ENCODE measurements at places on chromosomes 12 and 14.

DNA sequence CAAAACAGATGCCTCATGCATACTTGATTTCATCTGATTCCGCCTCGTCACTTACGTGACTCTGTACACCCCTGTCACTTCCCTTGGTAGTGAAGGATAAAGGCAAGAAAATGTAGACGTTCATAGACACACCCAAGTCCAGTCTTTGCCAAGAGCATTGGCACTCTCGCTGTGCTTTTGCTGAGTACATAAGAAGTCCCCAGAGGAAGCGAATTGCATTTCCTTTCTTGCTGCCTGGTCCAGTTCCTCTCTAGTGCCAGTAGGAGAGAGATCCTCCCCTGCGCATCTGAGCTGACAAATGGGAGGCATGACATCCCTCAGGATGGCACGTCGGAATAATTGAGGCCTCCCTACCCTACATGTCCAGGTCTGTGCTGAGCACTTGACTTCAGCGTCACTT, 21.3 kb upstream of the RIN3 start:
- DNase-seq, result no peak

DNA sequence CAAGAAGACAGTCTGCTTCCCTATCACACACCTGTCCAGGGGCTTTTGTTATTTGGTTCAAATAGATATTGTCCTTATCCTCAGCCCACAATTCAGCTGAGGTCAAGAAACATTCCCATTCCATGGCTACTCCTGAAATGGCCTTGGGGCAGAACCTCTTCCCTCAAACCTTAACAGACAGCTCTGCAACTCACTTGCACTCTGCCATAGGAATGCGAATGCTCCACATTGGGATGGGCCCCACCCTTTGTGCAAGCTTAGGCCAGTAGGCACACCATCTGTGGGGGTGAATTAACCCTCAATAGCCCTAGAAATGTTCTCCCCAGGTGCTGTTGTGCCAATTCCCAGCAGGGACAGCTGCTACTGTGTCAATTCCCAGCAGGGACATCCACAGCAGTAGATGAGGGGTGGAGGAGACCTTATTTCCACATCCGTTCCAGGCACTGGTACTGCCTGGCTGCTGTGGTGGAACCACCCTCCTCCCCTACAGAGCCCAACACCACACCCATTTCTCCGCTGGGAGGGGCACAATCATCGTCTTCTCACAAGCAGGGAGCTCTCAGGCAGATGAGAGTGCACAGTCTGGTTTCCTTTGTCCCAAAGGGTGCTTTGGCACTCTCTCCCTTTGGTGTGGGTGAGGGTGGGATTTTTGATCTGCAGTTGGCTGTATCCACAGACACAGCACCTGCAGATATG, 42.3 kb upstream of the GLIPR1 start:
- no peak for DNase-seq

DNA sequence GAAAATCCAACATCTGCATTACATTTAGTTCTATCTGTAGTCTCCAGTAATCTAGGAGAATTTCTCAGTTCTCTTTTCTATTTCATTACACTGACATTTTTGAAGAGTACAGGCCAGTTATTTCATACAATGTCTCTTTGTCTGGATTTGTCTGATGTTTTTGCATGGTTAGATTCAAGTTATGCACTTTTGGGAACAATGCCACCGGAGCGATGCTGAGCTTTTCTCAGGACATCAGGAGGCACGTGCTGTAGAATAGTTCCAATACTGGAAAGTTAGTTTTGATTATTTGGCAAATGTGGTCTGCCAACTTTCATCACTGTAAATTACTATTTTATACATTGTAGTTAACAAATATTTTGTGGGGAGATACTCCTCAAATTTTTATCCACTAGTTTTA, 43.1 kb downstream of the ALDH1L2 start:
- no peak for DNase-seq

DNA sequence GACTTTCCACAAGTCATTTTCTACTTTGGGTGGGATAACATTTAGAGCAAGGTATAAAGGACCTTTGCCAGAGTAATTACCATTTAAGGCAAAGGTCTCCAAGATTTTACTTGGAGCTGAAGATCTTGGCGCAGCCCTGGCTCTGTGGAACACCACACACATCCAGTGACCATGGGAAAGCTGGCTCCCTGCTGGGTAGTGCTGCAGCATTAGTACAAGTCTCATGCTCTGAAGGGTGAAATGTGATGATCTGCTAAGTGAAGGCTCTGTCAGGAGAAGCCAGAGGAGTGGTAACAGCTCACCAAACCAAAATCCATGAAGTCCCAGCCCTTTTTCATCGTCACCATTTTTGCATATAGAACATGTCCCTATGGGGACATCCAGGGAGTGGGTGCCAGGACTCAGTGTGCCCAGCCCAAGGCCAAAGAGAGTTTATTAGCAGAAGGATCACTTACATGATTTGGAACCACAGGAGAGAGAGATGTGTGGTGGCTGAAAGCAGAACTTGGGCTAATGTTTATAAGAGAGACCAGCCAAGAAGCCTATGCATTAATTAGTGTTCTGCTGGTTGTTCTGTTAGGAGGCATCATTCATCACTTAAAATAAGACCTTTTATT, 110.7 kb downstream of the SLC38A6 start:
- no peak for DNase-seq

- DNase-seq, result peak; percentile 76
These were observed 25.4 kb downstream of the ZBTB42 start for GRCh38 chr14:104826189-104826860.

DNA sequence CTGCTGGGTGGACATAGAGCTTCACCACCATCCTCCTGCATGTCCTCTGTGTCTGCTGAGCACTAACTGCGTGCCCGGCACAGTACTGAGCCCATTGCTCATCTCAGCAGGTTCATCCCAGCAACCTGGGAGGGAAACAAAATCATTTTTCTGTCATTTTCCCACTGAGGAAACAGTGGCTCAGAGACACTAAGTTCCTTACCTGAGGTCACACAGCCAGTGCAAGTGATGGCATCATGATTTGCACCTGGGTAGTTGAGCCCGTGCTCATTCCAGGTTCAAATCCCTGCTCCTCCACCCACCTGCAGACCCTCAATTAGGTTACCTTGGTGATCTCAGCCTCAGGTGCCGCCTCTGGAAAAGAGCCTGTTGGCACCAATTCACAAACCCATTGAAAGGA, 23.4 kb downstream of the RNFT2 start:
- DNase-seq, result no peak

DNA sequence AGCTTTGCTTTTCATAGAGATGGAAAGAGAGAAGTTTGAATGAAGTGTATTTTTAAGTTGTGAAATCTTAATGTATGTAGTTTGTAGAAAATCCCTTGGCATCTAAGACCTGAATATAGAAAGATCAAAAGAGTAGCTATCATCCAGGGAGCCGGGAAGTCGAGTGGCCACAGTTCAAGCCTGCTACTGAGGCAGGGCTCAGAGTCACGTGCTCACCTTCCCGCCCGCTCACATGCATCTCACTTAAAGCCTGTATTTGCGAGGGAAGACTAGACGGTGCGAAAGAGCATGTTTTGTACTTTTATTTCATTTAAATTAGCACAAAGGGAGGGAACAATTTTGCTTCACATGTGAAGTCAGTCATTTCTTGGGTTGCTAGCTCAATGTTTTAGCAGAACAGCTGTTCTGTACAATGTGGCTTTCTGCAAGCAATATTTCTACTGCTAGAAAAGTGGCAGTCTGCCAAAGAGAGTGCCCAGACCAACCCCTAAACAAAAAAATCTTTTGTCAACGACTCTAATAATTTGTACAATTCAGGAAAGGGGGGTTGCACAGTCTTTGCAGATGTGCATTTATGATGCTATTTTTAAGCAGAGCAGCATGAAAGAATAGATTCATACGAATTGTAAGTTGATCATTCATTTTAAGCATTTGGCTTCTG, 290.7 kb downstream of the NPAS3 start:
- no peak for DNase-seq

GRCh38 chr14:56702515-56702914, 107.8 kb downstream of the OTX2 start:
- DNase-seq, result no peak

GRCh38 chr14:73248108-73248868, 11.0 kb downstream of the PAPLN start:
- no peak for DNase-seq

DNA sequence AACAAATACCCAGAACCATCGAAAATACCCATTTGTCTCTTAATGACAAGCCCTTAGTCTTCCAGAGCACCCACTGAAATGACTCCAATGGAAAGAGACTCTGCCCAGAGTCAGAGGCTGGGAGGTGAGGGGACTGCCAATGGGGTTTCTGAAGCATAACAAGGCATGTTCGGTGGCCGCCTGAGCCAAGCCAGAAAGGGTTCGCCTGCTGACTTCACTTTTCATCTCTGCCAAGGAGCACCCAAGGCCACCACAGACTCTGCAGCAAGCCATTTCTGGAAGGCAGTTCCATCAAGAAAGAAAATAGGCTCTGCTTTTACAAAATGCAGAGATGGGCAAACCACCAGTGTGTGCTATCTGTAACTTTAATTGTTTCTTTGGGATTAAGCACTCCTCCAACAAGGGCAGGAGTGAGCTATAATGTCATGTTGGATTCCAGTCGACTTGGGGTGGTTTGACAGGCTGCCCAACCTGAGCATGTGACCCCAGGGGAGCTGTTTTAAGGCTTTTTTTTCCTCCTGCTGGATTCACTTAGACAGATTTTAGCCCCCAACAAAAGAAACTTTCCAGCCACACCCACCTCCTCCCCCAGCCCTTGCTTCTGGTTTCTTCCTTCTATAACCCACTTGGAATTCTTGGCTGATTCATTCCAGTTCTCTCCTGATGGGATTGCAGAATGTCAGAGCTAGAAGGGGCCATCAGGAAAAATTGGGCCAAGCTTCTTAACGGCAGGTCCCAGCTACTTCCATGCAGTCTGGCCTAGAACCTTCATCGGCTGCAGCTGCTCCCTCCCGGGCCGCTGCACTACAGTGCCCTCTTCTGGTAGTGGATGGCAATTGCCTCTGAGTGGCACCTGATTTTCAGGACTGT, 24.1 kb downstream of the CKAP4 start:
- peak; percentile 67 for DNase-seq

GRCh38 chr12:74988156-74988555, 221.5 kb downstream of the KCNC2 start:
- DNase-seq, result no peak

- DNase-seq, result no peak
These were observed 11.9 kb upstream of the ATF7 start for GRCh38 chr12:53638057-53638456.

- DNase-seq, result no peak
These were observed 148.8 kb upstream of the TMCC3 start for GRCh38 chr12:94799136-94799535.

- no peak for DNase-seq
These were observed 50.3 kb downstream of the ISCA2 start for GRCh38 chr14:74543771-74544438.

GRCh38 chr12:20547816-20548575, 147.1 kb upstream of the SLCO1C1 start:
- DNase-seq, result peak; percentile 62

DNA sequence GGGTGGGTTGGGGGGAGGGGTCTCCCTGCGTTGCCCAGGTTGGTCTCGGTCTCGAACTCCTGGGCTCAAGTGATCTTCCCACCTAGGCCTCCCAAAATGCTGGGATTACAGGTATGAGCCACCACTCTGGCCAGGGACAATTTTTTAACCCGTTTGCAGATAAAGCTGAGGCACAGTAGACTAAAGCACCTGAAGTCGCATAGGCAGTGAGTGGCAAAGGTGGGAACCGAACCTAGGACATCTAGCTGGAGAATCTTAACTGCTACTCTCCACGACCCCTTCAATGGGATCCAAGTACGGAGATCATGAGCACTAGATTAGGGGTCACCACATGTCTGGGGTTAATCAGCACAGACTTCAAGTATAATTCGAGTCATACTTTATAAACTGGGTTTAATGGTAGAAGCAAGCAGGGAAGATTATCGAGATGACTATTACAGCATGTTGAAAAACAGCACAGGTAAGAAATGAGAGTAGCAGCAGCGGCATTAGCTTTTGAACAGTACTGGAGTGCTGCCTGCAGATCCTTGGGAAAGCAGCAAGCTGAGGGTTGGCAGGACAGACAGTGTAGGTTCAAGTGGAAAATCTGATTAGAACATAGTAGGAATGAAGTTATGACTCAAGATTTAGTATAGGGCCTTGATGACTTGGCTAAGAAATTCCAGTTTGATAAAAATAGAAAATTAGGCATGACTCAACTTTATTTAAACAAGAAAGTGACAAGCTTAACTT, 23.9 kb downstream of the NID2 start:
- DNase-seq, result peak; percentile 93
